GDM1 (cell line): ENCODE measurements at places on chromosomes 7 and 10.

DNA sequence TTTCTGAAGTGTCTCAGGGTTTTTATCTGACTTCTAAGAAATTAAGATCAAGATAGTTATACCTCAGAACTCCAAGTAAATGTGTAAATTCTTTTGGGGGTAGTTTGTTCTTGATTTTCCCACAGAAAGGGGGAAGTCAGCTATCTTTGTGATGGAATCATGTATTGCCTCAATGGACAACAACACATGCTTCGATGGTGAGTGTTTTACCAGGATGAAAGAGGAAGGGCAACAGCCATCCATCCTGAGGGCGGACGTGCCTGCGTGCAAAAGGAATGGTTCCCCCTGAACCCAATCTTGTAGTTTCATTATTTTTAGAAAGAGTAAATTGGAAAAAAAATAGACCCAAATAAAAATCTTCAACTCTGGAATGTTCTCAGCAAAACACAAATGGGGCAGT lies 67.2 kb upstream of the ZPBP start:
- DNase-seq: no peak

DNA sequence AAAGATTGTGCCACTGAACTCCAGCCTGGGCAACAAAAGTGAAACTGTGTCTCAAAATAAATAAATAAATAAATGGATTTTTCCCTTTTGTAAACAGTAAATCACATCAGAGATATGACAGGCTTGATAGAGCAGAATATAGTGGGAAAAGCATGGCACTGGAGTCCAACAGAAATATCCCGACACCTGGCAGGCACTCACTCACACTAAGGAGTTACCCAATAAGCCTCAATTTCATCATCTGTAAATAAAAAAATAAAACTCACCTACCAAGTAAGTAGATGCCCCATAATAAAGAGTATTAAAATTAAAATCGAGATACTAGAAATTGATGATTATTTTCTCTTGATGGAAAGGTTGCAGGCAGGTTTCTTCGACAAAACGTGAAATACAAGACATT lies 1.7 kb downstream of the ATE1 start:
- DNase-seq: no peak

- no peak for DNase-seq
Observed at GRCh38 chr10:113019692-113020474, 69.8 kb downstream of the TCF7L2 start.

DNA sequence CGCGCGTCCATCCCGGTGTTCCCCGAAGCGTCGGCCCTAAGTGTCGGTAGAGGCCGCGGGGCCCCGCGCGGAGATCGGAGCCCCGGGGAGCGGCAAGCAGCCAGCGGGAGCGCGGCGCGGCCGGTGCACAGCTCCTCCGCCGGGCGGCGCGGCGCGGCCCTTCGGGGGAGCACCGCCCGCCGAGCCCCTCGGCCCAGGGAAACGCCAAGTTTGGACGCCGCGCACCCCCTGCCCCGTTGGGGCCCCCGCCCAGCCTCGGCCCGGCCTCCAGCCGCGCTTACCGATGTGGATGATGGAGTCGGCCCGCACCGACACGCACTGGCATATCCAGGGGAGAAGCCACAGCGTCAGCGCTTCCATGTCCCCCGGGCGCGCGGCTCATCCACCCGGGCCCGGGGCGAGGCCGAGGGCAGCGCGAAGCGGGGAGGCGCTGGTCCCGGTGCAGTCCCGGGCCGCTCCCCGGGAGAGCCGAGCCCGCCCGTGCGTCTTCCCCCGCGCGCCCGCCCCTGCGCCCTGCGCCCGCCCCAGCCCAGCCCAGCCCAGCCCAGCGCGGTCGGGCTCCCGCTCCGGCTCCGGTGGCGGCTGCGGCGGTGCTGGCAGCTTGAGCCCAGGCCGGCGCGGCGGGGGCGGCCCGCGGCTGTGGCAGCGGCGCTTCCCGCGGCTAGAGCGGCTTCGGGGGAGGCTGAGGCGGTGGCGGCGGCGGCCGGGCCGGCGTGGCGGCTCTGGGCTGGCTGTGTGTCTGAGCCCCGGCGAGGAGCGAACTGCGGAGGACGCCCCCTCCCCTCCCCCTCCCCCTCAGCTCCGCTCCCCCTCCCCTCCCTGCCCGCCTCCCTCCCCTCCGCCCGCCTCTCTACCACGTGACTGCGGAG lies at the start of gene GRID1:
Gene GRID1 (minus strand): TSS at position 763 of the 869 bp plus-strand sequence.
- DNase-seq: no peak

DNA sequence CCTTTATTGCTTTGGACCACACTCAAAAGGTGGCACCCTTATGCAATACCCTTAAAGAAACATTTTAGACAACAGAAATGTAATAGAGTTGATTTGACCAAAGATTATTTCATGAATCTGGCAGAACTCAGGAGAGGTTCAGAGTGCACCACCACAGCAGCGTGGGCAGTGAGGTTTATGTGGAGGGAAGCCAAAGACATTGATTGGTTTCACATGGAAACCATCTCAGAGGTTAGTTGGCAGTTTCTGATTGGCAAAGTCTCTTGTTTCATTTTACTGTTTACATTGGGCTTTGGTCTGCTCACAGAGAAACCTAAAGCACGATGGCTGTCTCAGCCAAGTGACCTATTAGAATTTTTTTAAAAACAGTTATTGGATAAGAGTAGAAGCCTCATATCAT lies 101.3 kb downstream of the SDHAF3 start:
- no peak for DNase-seq
